ENCODE measurements at places on chromosomes 11 and 22.
A peak's percentile ranks its signal among the peaks of the same experiment; 100 is the strongest.

GRCh38 chr11:133515107-133515506 is 17.2 kb downstream of the OPCML start:
- DNase-seq, result no peak

DNA sequence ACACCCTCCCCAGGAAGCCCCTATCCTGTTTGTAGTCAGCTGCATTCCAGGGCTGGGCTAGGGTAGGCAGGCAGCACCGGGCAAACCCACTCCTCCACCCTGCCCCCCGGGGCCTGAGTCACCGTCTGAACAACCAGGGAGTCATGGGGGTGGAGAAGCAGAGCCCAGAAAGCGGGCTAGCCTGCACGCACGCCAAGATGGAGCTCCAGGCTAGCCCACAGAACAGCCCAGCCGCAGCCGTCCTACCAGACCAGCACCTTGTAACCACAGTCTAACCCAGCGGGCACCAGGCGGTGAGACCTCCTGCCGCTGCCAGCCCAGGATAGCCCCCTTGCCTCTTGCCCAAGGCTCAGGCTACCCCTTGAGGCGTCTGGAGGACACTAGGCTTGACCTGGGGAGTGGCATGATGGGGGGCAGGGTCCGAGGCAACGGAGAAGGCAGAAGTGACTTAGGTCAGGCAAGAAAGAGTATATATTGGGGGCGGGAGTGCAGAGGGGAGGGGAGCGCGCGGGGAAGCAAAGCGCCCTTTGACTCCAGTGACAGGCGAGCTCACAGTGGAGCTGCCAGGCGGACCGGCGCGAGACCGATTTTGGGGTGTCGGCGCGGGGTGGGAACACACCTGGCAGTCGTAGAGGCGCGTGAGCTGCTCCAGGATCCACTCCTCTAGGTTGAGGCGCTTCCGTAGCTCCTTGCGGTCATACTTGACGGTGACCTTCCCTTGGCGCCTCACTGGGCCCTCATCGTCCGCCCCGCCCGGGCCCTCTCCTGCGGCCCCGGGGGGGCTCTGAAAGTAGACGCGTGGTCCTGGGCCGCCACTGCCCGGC is 734 bp downstream of the PPP1R14B start:
- DNase-seq, result peak; percentile 87

GRCh38 chr11:64996710-64997380 is at the start of gene BATF2:
Gene BATF2 (minus strand): TSS chr11:64996971. CDS start chr11:64996914, 57 bp downstream.
- DNase-seq, result peak; percentile 89

DNA sequence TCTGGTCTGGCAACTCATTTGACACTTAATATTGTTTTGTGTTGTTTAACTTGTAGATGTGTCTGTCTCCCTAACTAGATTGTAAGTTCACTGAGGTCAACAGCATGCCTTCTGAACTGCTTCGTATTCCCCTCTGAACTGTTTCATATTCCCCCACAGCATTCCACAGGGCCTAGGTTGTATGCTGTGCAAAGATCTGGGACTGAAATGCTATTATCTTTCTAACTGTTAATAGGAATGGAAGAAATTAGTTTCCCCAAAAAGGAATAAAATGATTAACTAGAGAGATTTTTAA is 38.2 kb downstream of the ZNRF3 start:
- no peak for DNase-seq

- DNase-seq, result no peak
Observed at GRCh38 chr22:20792966-20793728, 19.2 kb downstream of the SERPIND1 start.

GRCh38 chr11:65596520-65596919 is 920 bp upstream of the KCNK7 start:
- no peak for DNase-seq

DNA sequence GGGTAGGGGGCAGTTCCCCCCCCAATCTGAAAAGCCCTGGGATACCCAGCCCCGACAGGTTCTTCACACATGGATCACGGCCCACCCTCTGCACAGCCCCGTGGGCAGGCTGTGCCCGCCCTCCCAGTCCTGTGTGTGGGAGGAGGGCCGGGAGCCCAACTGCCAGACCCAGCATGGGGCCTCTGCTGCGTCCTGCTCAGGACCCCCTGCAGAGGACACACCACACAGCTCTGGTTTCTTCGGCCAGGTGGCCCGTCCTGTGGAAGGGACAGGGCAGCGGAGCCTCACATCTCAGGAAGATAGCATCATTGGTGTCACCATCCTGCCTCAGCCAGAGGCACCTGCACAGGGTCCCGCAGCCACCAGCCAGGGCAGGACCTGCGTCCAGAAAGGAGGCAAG is 396.0 kb downstream of the TBC1D22A start:
- no peak for DNase-seq

DNA sequence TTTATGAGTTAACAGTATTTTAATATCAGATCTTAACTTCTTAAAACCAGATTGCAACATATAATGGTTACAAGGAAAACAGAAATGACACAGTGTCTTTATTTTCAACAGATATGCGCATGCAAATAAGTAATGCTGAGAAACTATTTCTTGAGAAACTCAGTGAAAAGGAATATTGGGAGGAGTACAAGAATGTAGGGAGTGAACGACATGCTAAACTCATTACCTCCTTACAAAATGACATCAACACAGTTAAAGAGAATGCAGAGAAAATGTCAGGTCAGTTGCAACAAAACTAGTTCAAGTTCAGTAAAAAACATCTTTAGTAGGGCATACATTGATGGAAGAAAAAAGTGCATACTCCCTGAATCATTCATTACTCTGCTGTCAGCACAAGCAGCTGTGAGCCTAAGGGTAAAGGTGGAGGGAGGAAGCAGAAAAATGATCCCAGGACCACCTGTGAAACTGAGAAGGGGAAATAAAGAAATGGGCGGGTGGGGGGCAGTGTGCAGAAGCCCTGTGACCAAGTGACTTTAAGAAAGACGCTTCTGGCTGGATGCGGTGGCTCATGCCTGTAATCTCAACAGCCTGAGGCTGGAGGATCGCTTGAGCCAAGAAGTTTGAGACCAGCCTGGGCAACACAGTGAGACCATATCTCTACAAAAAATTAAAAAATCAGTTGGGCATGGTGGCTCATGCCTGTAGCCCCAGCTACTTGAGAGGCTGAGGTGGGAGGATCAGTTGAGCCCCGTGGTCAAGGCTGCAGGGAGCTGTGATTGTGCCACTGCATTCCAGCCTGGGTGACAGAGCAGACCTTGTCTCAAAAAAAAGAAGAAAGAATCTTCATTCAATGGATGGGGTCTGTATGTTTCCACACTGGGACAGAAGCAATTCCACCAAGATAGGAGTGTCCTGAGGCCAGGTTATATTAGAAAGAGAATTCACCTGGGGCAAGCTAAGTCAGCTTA is 31.2 kb downstream of the CCDC83 start:
- no peak for DNase-seq

DNA sequence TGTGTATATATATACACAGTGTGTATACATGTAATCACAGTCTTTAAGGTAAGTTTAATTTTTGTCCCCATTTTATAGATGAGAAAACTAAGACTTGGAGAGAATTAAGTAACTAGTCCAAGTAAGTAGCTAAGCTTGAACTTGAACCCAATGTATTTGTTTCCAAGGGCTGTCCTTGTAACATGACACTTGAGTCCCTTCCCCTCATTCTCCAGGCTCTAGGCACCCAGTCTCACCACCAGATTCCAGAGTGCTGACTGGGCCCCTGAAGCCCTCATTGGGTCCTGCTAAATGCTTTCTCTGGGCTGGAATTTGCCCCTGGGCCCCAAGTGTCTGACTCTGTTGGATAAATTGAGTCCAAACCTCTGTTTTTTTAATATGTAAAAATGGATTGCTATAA is 45.5 kb downstream of the ADM start:
- DNase-seq, result peak; percentile 90

- DNase-seq, result no peak
Observed at GRCh38 chr11:47270331-47271271, 668 bp downstream of the MADD start.

GRCh38 chr22:35960854-35961253 is 67.8 kb downstream of the RBFOX2 start:
- no peak for DNase-seq

GRCh38 chr11:93756748-93757147 is 15.3 kb downstream of the C11orf54 start:
- DNase-seq, result no peak

GRCh38 chr22:19959587-19960490 is 18.2 kb upstream of the TXNRD2 start:
- no peak for DNase-seq

GRCh38 chr11:75891947-75892739 is 77.1 kb downstream of the UVRAG start:
- no peak for DNase-seq

DNA sequence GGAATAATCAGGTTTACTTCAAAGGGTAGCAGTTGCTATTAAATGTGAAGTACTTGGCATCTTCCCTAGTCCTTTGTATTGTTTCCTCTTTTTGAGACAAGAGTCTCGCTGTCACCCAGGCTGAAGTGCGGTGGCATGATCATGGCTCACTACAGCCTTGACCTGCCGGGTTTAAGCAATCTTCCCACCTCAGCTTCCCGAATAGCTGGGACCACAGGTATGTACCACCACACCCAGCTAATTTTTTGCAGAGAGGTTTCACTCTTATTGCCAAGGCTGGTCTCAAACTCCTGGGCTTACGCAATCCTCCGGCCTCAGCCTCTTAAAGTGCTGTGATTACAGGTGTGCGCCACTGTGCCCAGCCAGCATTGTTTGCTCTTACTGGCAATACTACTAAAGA is 36.2 kb upstream of the RAPSN start:
- DNase-seq, result no peak

DNA sequence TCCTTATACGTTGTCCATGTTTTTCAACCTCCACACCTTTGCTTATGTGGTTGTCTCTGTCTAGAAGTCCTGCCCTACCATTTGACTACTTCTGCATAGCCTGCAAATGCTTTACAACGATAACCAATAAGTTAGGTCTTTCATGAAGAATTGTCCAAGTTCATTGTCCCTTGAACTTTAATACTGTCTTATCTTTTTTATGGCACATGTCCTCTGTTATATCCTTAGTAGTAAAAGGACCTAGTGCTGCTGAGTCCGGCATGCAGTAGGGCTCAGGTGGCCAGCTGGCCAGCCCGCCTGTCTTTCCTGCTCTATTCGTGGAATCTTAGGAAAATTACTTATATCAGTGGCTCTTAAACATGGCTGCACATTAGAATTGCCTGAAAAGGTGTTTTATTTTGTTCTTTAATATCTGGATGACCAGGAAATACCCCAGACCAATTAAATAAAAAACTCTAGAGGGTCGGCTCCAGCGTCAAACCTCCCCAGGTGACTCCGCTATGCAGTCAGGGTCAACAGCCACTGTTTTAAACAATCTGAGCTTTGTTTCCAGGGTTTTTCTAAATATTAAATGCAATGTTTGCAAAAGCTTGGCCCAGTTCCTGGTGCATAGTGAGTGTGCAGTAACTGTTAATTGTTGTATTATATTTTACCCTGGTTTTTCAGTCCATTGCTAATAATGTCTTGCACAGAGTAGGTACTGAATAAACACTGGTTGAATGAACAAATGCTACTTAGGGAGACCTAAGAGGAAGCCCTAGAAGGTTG is 64.6 kb upstream of the SESN3 start:
- no peak for DNase-seq

DNA sequence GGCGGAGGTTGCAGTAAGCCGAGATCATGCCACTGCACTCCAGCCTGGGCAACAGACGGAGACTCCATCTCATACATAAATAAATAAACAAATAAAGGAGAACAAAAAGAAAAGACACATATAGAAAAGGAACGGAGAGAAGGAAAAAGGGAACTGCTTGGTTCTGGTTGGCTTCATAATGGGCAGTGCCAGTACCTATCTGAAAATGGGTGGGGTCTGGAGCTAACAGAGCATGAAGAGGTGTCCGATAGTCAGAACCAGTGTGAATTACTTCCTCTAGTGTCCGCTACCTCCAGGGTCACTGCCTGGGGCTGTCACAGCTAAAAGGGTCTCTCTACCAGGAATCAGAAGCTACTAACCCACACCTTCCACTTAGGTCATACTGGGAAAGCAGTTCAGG is 27.2 kb upstream of the TTC28 start:
- DNase-seq, result no peak

GRCh38 chr11:7314811-7315604 is 63.3 kb downstream of the SYT9 start:
- DNase-seq, result no peak

GRCh38 chr11:33703234-33703633 is 2.6 kb upstream of the C11orf91 start:
- no peak for DNase-seq

DNA sequence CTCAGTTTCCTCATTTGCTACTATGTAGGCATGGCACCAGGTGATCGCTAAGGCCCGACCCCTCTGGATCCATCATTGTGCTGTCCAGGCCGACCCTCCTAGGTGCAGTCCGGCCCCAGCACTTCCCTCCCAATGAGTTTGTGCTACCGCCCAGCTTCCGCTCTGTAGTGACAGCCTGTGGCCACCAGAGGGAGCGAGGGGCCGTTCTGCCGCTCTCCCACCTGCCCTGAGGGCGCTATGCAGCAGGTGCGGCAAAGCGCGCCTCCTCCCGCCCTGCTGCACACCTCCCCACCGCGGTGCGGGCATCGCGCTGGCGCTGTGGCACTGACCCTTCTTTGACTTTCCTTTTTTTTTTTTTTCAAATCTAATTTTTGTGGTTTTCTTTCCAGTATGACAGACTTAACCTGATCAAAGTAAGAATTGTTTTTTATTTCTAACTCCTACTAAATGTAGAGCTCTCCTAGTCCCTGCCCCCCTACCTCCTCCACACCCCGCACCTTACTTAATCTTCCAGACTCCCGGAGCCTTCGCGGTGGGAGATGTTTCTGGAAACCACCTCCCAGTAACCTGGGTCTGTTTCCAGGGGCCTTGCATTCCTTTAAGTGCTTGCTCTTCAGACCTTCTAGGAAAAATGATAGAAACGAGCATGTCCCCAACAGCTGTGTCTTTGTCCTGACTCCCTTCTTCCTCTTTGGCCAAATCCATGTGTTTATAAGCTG is 73.7 kb downstream of the SCN3B start:
- peak; percentile 90 for DNase-seq

DNA sequence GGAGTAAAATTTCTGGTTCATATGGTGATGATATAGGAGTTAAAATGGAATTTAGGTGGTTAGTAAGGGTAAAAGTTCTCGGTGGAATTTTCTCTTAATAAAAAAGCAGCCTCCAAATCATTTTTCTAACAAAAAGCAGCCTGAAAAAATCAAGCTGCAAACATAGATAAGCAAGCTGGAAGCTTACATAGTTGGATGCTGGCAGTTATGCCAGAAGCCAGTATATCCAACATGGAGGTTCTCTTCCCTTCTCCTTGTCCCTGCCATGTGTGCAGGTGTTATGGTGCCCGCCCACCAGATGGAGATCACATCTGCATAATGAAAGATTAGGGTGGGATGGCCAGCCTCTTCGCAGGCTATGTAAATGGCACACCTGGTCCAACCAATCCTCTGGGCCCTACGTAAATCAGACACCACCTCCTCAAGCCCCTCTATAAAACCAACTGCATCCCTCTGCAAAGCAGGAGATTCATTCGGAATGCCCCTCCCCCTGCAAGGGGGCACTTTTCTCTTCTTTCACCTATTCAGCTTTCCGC is 22.4 kb downstream of the PIWIL3 start:
- no peak for DNase-seq

GRCh38 chr11:46278387-46279125 is 1.1 kb downstream of the CREB3L1 start:
- DNase-seq, result peak; percentile 72

GRCh38 chr11:47861728-47862127 is 13.6 kb upstream of the NUP160 start:
- no peak for DNase-seq

GRCh38 chr11:66809592-66809991 is 33.6 kb upstream of the RCE1 start:
- no peak for DNase-seq

GRCh38 chr11:45960387-45961095 is 38.1 kb downstream of the LARGE2 start:
- no peak for DNase-seq
